ENCODE measurements at places on chromosomes 6 and 20.

GRCh38 chr20:11918981-11919380, 1.3 kb downstream of the BTBD3 start:
- no peak for DNase-seq

- DNase-seq = no peak
These were observed 2.0 kb downstream of the MAN1A1 start for GRCh38 chr6:119347466-119348095.

- no peak for DNase-seq
These were observed 2.8 kb downstream of the CITED2 start for GRCh38 chr6:139371421-139372203.

GRCh38 chr6:53746442-53747103, 48.2 kb upstream of the LRRC1 start:
- DNase-seq = no peak

GRCh38 chr6:140071601-140072062, 697.2 kb upstream of the CITED2 start:
- DNase-seq = no peak

GRCh38 chr6:28648035-28648877, 122.6 kb downstream of the GPX5 start:
- peak; percentile 49 for DNase-seq

DNA sequence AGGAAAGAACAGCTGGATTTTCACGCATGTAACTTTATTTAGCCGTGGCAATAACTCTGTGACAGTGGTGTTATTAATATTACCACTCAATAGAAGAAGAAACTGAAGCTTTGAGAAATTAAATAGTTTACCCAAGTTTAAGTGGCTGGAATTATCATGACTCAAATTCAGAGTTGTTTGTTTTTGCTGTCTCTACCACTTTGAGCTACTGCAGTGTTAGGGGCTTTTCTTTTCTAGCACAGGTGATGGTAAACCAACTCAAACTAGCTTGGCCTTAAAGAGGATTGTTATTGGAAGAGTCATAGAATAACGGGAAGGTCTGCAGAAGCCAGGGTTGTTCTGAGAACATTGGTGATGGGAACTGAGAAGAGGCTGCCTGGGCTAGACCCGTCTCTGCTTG, 66.0 kb upstream of the PREP start:
- DNase-seq = no peak

GRCh38 chr6:109946979-109947378, 31.1 kb upstream of the GPR6 start:
- DNase-seq = no peak

GRCh38 chr6:73666393-73666792, 12.6 kb upstream of the SLC17A5 start:
- DNase-seq = no peak

DNA sequence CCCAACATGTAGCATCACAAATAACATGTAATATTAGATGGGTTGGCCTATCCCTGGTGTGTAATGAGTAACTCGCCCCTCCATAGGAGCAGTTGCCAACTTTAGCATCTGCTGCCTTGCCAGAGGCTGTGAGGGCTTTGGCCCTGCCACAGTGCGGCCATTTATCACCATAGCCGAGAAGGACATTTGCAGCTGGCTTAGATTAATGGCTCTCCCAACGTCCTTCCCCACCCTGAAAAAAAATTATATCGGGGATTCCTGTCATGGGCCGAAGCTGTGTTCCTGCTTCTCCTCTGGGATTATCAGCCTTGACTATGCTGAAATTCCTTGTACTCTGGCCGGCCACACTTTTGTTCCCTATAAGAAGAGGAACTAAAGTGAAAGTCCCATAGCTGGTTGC, 7.6 kb upstream of the ADIG start:
- DNase-seq = no peak

DNA sequence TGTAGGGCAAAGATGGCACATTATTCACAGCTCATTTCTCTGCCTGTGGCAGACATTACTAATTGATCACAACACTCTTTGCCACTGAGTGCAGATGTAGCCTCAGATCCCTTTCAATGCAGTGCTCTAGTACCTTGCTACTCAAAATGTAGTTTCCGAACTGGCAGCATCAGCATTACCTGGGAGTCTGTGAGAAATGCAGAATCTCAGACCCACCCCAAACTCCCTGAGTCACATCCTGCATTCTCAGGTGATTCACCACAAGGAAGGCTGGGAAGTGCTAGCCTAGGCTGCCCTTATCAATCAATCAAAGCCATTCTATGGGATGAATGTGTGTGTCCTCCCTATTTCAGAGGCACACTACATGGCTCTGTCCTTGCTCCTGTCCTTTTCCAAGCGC, 58.5 kb downstream of the PCNA start:
- no peak for DNase-seq

DNA sequence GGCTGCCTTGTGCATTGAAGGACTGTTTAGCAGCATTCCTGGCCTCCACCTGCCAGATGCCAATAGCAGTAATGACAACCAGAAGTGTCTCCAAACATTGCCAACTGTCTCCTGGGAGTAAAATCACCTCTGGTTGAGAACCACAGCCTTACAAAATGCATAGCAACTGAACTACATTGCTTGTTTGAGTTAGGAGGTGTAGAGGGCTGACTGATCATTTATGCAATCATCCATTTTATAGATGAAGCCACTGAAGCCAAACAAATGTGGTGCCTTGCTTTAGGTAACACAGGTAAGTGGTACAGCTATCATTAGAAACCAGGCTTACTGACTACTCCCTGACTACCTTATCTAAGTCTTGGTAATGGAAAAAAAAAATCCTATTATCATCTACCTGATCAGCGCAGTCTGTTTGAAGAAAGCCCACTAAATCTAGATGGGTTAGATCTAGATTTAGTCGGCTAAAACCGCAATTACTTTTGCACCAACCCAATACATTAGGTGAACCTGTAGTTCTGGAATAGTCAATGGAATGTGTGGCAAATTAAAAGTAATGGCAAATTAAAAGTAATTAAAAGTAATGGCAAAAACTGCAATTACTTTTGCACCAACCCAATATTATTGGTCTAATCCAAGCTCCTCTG, 47.7 kb upstream of the F13A1 start:
- DNase-seq = no peak

DNA sequence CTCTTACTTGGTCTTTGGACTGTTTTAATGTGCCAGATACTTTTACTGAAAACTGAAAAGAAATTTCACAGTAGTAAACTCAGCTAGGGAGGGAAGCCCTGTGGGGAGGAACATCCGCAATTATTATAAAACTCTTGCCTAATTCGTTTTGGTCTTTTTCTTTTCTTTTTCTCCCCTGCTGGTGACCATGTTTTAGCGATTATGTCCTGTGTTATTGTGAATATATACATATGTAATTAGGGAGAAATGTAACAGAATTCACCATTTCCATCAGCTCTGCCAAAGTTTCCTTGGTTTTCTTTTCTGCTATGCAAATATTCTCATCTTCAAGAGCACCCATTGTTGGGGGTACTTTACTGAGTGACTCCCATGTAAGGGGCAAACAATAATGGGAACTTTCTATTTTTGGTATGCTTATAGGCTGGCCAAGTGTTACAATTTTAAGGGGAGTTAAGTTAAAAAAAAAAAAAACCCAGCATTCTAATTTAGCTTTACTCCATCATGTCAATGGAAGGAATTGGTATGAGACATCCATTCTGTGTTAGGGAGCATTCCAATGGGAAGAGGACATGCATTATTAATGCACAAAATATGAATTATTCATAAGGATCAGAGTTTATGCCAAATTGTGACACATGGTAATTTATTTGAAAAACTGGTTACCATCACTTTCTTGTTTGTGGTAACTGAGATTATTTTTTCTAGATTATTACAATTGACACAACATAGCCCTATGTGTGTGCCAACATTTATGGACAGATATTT, 2.0 kb downstream of the DOK5 start:
- no peak for DNase-seq

- no peak for DNase-seq
These were observed 38.4 kb downstream of the HS3ST5 start for GRCh38 chr6:114304304-114304887.

- DNase-seq = no peak
These were observed 330.6 kb upstream of the MARCKS start for GRCh38 chr6:113526553-113526952.

- DNase-seq = no peak
These were observed 1.2 kb downstream of the VARS1 start for GRCh38 chr6:31794294-31794865.

DNA sequence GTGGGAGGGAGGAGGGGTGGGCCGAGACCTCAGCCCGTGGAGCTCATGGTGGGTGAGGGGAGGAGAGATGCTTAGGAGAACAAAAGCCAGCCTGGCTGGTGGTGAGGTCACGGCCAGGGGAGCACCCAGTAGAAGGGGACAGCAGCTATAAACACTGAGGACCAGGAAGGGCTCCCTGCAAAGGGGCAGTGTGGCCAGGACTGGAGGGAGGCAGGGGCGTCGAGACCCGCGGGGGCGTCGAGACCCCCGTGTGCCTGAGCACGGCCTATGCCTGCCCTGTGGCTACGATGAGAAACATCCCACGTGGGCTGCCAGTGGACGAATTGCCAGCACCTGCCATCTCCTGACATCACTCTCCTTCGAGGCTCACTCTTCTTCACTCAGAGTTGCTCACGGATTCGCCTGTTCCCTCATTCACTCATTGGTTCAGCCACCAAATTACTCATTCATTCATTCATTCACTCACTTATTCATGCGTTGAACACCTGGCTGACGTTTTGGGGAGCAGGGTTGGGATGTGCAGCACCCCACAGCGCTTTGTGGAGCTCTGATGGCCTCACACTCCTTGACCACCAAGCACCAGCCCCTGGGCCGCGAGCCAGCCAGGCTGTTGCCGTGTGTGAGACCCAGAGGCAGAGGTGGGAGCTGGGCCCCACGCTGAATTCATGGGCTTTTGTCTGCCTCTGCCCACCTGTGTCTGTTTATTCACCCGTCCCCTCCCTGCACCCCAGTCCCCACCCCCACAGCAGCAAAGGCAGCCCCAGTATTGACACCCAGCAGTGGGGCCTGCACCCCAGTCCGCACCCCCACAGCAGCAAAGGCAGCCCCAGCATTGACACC, 61.2 kb upstream of the BHLHE23 start:
- DNase-seq = no peak

DNA sequence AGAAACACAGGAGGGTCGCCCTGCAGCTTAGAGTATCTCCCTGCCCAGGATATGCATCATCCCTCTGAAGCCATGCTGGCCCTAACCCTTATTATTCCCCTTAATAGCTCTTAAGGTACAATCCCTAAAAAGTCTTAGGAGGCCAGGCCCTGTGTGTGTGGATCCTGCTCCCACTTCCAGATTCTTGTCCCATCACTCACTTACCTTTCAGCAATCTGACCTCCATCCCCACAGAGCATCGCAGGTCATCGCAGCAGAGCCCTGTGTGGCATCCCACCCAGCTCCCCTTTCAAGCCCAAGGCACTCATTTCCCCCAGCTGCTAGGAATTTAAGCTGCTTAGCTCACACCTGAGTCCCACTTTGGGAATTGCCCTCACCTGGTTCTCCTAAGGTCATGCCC, 223.8 kb upstream of the SMLR1 start:
- DNase-seq = no peak

- DNase-seq = no peak
These were observed 1.4 kb downstream of the TEAD3 start for GRCh38 chr6:35495258-35496035.

DNA sequence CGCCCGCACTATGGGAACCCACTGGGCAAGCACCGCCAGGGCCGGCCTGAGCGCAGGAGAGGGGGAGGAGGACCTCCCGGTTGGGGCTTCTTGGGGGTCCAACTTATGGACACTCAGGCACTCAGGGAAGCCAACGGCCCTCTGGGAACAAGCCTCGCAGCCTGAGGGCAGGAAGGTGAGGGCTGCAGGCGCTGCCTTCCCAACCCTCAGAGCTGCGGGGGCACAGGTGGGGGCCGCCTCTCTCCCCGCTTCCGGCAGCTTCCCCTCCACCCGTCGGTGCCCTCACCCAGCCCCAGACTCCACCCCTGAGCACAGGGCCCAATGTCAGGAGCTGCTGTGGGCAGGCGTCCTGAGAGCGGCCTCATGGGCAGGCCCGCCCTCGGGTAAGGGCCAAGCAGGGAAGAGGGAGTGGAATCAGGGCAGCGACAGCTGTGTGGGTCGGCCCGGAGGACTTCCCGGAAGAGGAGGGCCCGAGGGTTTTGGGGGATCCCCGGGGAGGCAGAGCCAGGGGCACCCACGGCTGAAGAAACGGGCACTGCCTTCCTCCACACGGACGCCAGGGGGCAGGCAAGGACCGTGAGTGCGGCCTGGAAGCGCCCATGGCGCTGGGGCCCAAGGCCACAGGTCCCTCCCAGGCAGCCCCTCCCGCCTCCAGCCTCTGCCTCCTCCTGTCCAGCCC, 488 bp upstream of the PTK6 start:
- peak; percentile 87 for DNase-seq

GRCh38 chr6:158519761-158520160, 40.1 kb upstream of the TMEM181 start:
- no peak for DNase-seq

- DNase-seq = no peak
These were observed 14.5 kb downstream of the CSNK2A1 start for GRCh38 chr20:528923-529604.
